ENCODE measurements at places on chromosomes 4 and X.

DNA sequence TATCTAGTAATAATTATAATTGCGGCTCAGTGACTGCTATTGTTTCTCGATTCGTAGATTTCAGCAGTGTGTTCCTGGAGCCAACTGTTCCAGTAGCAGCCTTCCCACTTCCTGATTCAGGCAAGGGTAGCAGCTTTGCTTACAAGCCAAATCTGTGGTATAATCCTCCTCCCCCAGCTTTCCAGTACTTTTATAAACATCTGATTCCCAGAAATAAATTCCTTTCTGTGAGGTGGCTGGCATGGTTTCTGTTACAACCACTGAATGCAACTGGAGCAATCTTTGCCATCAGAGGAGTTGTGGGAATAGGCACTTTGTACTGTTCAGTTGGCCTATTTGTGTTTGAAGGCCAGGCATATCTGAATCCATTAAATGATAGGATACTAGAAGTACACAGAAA lies 80.0 kb downstream of the GLRA3 start:
- DNase-seq, result no peak

GRCh38 chr4:51825341-51825740 lies 17.6 kb upstream of the DCUN1D4 start:
- DNase-seq, result no peak

- no peak for DNase-seq
These were observed 1639.6 kb upstream of the PCDH10 start for GRCh38 chr4:131509521-131509920.

- no peak for DNase-seq
These were observed 34.1 kb downstream of the SMPX start for GRCh38 chrX:21723814-21724213.

- DNase-seq, result no peak
These were observed 116.1 kb downstream of the FAM53A start for GRCh38 chr4:1567808-1568581.

GRCh38 chr4:140807491-140808252 lies 51.5 kb upstream of the TBC1D9 start:
- DNase-seq, result no peak

GRCh38 chrX:47198026-47198686 lies 4.5 kb downstream of the UBA1 start:
- DNase-seq, result no peak

DNA sequence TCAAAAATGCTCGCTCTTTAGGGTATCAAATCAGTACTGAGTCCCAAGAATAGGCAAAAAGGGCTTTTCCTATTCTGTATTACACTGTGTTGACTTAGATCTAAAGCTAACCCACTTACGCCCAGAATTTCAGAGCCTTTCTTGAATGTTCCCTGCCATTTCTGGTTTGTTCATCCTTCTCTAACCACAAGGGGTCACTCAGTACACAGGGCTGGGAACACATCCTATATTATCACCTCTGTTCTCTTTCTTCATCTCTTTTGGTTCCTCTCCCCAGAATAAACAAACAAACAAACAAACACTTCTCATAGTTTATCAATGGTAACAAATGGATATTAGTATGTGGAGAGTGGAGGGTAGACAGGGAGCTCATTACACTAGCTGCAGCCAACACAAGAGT lies 25.5 kb upstream of the MORC4 start:
- no peak for DNase-seq

DNA sequence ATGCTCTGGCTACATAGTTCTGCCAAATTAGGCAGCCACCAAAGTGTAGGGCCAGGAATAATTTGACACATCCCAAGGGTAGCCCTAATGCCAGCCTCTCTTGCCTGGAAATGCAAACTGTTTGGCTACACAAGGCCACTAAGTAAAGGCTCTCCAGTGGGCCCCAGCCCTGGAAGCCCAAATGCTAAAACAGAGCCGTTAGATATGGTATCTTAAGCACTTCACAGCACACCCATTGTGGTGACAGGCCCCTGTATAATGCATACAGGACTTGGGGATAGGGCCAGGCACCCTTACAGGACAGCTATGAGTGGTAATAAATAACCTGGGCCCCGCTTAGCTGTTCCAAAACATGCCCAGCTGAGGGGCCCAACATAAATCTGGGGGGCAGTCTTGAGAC lies 623.9 kb downstream of the BCOR start:
- no peak for DNase-seq

GRCh38 chr4:14023036-14023435 lies 395.5 kb upstream of the BOD1L1 start:
- DNase-seq, result no peak

DNA sequence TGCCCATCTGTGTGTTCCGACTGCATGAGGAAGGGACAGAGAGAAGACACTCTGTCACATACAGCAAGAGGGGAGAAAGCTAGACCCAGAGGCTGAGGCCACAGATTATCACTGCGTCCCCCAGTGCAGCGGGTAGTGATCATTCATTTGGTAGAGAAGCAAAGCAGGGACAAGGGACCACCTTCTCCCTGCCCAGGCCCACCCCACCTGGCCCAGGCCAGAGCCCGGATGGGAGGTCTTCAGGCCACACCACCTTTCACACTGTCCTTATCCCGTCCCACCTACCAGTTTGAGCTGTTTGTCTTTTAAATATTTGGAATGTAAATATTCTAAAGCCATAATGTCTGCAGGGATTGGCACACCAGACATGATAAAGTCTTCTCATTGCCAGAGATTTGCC lies 10.6 kb downstream of the TNIP2 start:
- DNase-seq, result no peak

GRCh38 chr4:152265149-152265621 lies 270.7 kb downstream of the FBXW7 start:
- DNase-seq, result no peak

- no peak for DNase-seq
These were observed 38.6 kb upstream of the HMX1 start for GRCh38 chr4:8910100-8910821.

DNA sequence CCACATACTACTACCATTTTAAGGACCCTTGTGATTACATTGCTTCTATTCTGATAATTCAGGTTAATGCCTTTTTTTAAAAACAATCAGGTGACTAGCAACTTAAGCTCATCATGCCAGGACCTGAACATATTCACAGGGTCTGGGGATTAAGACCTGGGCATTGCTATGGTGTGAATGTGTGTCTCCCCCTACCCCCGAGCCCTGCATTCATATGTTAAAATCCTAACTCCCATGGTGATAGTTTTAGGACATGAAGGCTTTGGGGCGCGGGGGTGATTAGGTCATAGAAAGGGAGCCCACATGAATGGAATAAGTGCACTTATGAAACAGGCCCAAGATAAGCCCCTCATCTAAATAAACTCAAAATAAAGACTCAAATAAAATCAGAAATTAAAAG lies 734.4 kb upstream of the PABPC4L start:
- no peak for DNase-seq

DNA sequence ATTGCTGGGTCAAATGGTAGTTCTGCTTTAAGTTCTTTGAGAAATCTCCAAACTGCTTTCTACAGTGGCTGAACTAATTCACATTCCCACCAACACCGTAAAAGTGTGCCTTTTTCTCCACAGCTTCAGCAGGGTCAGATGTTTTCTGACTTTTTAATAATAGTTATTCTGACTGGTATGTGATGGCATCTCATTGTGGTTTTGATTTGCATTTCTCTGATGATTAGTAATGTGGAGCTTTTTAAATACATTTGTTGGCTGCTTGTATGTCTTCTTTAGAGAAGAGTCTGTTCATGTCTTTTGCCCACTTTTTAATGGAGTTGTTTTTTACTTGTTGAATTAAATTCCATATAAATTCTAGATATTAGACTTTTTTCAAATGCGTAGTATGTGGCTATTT lies 257.5 kb upstream of the ANKRD50 start:
- DNase-seq, result no peak

DNA sequence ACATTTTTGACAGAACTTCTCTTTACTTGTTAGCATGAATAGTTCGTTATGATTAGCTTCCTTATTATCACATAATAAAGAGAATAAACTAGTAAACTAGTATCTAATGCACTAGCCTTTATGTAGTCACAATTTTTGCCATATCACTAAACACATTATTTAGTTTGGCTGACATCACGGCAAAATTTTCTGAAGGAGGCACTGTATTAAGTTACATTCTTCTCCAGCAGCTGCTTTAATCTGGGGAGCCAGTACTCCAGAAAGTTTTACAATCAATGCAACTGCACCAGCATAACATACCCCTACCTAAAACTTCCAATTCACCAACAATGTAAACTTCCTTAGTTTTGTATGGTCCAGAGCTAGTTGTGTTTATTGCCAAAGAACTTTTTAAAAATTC lies 87.8 kb downstream of the FIP1L1 start:
- DNase-seq, result no peak

- no peak for DNase-seq
These were observed 344.6 kb upstream of the CTSO start for GRCh38 chr4:156298230-156298629.

- DNase-seq, result no peak
These were observed 126.3 kb downstream of the RAP1GDS1 start for GRCh38 chr4:98387345-98388026.

GRCh38 chrX:30589146-30589888 lies 11.8 kb upstream of the TASL start:
- DNase-seq, result no peak

DNA sequence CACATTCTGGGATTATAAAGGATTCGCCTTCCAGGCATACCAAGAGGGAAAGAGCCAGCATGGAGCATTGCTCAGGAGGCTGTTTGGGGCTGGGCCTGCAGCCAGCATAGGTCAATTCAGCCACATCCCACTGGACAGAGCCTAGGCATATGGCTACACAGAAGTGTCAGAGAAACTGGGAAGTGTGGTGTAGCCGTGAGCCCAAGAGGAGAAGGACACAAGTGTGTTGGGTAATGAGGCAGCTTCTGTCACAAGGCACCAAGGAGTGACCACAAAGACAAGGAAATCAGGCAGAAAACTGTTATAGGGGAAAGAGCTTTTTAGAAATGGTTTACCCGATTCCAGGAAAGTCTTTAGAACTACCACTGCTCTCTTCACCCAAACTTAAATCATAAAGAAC lies 178.6 kb upstream of the TBL1X start:
- DNase-seq, result no peak
